ENCODE measurements at places on chromosomes 6 and 20. TPM values are rescaled to one million over a fixed set of nuclear protein-coding genes. Genes with fewer than 3 reads are reported as not detected.

Gene ALDH8A1
- total RNA-seq = not detected

GRCh38 chr6:38134704-38135088, 315.2 kb downstream of the ZFAND3 start:
- no peak for DNase-seq

DNA sequence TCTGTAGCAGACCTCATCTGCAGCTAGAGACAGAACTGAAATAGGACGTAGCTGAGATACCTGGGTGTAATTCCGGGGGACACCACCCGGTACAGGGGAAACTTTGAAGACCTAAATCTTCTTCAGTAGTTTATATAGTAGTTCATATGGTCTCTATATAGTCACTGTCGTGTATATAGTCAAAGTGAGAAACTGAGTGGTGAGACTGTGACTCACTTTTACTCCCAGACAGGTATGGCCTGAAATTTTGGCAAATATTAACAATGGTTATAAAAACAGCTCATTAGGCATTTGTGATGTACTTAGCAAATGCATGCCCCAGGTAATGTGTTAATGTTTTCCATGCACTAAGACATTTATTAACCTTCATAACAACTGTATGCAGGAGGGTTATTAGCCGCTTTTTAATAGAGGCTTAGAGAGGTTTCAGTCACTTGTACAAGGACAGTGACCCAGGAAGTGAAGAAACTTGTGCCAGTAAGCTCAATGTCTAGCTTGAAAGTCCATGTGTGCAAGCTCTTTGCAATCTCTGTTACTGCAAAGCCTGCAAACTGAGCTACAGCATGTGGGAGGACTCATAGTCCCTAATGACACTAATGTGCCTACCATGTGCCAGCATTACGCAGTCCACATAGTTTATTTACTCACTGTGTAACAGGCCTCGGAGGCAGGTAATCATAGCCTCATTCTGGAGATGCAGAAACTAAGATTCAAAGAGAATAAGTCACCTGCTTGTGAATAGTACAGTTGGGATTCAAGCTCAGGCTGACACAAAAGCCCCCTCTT, 165.4 kb upstream of the CHD6 start:
- DNase-seq = no peak

DNA sequence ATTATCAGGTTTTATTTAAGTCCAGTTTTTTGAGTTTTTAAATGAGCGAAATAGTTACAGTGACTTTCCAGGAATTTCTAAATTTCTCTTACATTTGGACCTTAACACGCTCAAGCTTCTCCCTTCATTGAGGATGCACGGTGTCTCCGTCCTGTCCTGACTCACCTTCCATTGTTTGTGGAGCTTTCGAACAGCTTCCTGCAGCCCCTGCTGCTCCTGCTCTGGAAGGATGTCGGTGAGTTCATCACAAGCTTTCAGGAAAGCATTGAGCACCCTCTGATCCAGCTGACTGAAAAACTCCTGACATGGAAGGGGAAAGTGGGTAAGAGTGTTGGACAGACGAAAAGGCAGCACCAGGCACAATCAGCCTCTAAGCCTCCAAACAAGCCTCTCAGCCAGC, 183.7 kb downstream of the SYNE1 start:
- DNase-seq = no peak

Gene OLIG3
- total RNA-seq = not detected

DNA sequence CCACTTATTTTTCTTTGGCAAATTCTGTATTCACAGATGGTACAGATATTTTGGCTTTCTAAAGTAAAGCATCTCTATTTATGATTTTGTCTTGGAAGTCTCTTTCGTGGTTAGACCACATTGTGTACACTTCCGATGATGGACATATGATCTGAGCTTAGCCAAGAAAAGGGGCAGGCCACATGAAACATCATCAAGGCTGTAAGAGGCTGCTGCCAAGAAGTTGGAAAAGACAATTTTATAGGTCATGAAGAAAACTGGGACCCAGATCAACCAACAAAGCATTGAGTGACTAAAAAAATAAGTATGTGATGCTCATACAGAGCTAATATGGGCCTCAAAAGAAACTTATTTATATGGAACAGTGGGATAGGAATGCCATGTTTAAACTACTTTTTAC, 266.4 kb downstream of the HAO1 start:
- no peak for DNase-seq

Gene C2
- total RNA-seq = 8.9 TPM

Gene MMP24
- total RNA-seq = 0.35 TPM
